Fibroblast of upper back skin (primary cell): ENCODE measurements at places on chromosomes 12 and 14.

GRCh38 chr12:94831081-94831751 lies 172.3 kb downstream of the NDUFA12 start:
- DNase-seq, result no peak

DNA sequence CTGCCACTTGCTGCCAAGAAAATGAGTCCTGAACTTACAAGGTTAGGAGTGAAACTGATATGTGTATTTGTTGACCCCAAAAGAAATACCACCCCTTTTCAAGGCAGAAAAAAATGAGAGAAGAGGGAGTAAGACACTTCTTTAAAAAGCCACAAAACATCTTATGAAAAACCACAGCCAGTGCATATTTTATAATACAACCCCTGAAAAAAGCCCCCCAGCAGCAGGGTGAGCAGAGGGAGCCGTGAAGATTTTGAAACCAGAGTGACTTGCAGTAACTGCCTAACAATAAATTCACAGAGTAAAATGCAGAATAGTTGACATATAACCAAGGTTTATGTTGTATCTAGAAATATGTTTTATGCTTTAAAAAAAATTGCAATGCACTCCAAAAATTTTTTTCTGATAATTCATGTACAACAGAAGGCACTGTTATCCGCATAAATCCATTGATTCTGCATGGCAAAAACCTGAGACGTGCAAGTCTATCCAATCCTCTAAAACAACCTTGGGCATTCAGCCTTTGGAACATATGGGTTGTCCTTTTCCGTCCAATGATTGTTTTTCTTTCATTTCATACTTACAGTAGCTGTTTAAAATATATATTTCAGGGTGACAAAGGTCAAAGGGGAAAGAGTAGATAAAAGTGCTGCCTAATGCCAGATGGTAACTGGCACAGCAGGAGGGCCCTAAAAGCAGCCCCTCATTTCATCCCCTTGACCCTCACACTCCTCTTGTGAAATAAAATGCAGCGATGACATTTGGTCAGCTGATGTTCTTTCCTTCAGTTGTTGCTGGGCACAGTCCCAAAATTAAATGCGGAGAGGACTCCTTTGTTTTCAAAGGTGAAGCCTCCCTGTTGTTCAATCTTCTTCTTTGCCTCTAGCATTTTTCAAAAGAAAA lies 65.3 kb downstream of the IPO8 start:
- DNase-seq, result no peak

DNA sequence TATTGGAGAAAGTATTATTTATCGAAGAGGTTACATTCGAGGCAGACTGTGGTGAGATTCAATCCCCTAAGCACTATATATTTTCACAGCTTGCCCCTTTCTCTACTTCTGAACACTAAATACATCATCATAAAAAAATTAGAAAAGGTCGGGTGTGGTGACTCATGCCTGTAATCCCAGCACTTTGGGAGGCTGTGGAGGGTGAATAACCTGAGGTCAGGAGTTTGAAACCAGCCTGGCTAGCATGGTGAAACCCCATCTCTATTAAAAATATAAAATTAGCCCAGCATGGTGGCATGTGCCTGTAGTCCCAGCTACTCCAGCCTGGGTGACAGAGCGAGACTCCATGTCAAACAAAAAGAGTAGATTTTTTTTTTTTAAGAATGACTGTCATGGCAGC lies 70.6 kb upstream of the MYF6 start:
- DNase-seq, result no peak

DNA sequence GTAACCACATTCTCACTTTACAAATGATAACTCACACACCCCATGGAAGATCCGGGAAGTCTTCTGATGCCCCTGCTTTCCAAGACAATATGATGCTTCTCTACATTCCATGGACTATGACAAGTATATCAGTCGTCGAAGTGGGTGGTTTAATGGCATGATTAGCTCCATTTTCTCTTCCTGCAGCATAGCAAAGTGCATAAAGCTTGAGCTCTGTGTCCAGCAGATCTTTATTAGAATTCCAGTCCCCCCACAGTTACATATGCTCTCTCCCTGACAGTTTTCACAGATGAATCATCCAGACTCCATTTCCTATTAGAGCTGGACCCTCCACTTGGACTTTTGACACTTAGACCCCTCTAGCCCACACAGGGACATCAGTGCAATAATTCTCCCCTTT lies 174.9 kb downstream of the BCAT1 start:
- DNase-seq, result no peak

DNA sequence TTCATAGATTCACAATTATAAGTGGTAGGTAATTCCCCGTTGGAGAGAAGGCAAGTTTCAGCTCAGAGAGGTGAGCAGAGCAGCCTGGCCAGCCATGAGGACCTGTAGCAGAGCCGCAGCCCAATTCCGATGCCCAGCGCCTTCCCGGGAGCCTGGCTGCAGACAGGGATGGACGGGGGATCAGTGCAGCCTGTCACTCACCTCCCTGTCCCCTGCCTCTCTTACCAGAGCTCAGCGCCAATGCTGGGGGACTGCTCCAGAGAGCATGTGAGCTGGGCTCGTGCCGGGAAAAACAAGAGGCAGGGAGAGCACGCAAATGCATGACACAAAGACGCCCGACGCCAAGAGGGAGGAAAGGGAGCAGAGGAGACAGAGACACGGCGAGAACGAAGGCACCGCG lies 231.9 kb downstream of the BCL11B start:
- DNase-seq, result no peak

GRCh38 chr14:100780646-100781355 lies 45.1 kb upstream of the MEG3 start:
- DNase-seq, result no peak

- no peak for DNase-seq
These were observed 160.2 kb downstream of the KICS2 start for GRCh38 chr12:64061868-64062375.
